ENCODE measurements at places on chromosomes 6 and 20. TPM values are rescaled to one million over a fixed set of nuclear protein-coding genes. Genes with fewer than 3 reads are reported as not detected.
A peak's percentile ranks its signal among the peaks of the same experiment; 100 is the strongest.

- no peak for DNase-seq
These were observed 3.7 kb downstream of the COX4I2 start for GRCh38 chr20:31641391-31641790.

FAM83C gene
- polyA plus RNA-seq = not detected

HCRTR2 gene
- not detected for polyA plus RNA-seq

GRCh38 chr6:106692112-106692818, 62.9 kb downstream of the QRSL1 start:
- DNase-seq = peak; percentile 28

GRCh38 chr6:53611342-53611741, 54.2 kb downstream of the KLHL31 start:
- no peak for DNase-seq

HLA-F gene
- 4.5 TPM for polyA plus RNA-seq

WTAP gene
- polyA plus RNA-seq = 54.0 TPM

- DNase-seq = no peak
These were observed 6.4 kb downstream of the FYN start for GRCh38 chr6:111866857-111867256.

Data from A549 (cell line).